ENCODE measurements at places on chromosomes 7 and 10.
A peak's percentile ranks its signal among the peaks of the same experiment; 100 is the strongest.

DNA sequence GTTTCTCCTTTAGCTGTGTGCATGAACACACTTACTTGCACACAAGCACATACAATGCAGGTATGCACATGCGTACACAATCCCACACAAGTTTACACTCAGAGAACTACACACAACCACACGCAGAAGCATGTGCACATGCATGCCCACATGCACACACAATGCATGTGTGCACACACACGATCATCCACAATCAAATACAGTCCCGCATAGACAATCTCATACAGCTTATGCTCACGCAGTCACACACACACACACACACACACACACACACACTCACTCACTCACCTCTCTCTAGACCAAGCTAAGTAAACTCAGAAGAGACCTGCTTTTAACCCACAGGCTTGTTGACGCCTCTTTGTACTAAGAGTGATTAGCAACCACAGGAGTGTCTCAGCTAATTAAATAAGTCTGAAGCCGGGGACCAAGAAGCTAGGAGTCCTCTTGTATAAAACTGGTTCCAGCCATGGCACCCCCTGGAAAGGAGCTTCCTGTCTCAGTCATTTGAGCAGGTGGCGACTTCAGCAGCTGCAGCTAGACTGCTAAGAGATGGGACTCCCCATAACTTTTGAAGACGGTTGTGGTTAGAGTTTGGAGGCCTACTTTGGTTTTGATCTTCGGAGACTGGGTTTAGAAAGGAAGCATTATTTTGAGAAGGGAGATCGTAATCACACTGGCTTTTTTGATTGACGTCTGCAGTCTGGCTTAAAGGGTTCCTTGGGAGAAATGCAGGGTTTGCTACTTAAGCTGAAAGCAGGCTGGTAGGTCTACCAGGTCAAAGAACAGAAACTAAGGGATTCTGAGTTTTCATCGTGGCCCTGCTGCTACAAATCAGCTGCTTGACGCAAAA lies 82.3 kb upstream of the ADRB1 start:
- DNase-seq, result peak; percentile 23

DNA sequence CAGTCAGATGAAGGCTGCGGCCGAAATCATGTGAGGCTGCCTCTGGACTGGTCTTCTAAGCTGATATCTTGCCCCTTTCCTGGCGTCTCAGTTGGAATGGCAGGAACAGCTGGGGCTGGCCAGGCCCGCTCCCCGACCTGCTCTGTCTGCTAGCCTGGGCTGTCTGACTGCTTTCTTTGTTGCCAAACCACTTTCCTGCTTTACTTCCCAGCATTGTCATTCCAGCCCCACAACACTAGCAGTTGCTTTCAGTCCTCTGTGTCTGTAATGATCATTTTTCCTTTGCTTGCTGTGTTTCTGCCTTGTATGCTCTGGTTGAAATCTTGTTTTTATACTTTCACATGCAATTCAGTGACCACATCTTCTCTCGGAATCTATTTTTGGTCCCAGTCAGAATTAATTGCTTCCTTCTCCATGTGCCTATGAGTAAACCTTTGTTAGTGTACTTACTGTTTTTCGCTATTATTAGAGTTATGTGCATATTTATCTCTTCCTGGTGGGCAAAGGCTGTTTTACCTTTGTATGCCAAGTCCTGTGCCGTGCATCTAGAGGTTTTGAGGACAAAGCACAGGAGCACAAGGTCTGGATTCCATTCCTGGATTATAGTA lies 21.6 kb downstream of the PRPF18 start:
- no peak for DNase-seq

- DNase-seq, result no peak
Measured at GRCh38 chr10:30974773-30975415, 56.8 kb downstream of the ZNF438 start.

- peak; percentile 66 for DNase-seq
Measured at GRCh38 chr7:92809760-92810573, 26.4 kb downstream of the CDK6 start.

Data from stimulated activated CD4-positive, alpha-beta T cell treated with anti-CD3 and anti-CD28 coated beads, Interleukin-4, amount 100 ng/mL, for 4 hours (primary cell).